Renal cortical epithelial cell (primary cell): ENCODE measurements at places on chromosomes 5 and 9. TPM values are rescaled to one million over a fixed set of nuclear protein-coding genes. Genes with fewer than 3 reads are reported as not detected.

SLC6A18 gene
- not detected in 2 replicates for total RNA-seq

IL4 gene
- total RNA-seq, result not detected in 2 replicates

CDHR2 gene
- total RNA-seq, result not detected in 2 replicates

BICD2 gene
- 50.5 and 70.7 TPM in 2 replicates for total RNA-seq

SLC2A8 gene
- total RNA-seq, result 16.3 and 18.6 TPM in 2 replicates

PCDHGC5 gene
- 0.17 and 0.80 TPM in 2 replicates for total RNA-seq

PDCD1LG2 gene
- total RNA-seq, result 1.9 and 6.1 TPM in 2 replicates

SUSD3 gene
- total RNA-seq, result 5.1 and 6.9 TPM in 2 replicates

PCA3 gene
- total RNA-seq, result 0.05 TPM in 1 of 2 replicates, not detected in the other

SHB gene
- 36.6 and 37.3 TPM in 2 replicates for total RNA-seq

LIX1 gene
- total RNA-seq, result 0.17 and 1.2 TPM in 2 replicates

GCNT4 gene
- 5.5 and 11.6 TPM in 2 replicates for total RNA-seq

CLIC3 gene
- total RNA-seq, result 0.85 and 1.9 TPM in 2 replicates

GRCh38 chr5:152547202-152547601 is 142.1 kb upstream of the NMUR2 start:
- DNase-seq, result no peak

GRCh38 chr9:98929895-98930341 is 13.8 kb upstream of the COL15A1 start:
- DNase-seq, result no peak

DNA sequence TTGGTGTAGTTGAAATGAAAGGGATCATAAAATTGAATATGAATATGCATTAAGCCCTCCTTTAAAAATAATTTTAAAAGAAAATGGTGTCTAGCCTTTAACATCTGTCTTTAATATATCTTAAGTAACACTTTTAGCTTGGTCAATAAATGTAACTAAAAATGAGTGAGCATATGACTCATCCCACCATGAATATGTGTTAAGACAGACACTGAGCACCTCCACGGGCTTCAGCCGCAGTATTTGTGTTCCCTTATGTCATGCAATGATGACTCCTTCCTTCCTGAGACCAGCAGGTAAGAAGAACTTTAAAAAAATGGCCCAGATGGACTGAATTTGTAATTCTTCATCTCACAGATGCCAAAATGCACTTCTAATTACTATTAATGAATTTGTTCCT is 563.2 kb downstream of the NR2F1-AS1 start:
- peak; percentile 23 for DNase-seq

DNA sequence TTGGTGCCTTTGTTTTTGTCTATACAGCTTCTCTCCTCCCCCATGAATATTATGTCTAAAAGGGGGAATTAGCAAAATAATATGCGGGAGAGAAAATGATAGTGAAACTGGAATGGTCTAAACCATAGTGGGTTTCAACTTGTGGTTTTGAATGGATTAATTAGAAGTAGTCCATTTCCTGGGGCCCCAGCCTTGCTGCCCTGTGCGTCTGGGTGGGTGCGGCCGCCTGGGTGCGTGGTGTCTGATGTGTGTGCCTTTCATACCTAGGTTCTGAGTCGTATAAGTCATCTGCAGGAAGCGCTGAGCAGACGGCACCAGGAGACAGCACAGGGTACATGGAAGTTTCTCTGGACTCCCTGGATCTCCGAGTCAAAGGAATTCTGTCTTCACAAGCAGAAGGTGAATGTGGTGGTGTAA is 120.0 kb upstream of the CACNA1B start:
- peak; percentile 63 for DNase-seq

- no peak for DNase-seq
Observed at GRCh38 chr5:174799121-174799520, 74.7 kb downstream of the MSX2 start.

- no peak for DNase-seq
Observed at GRCh38 chr5:151497391-151498002, 50.1 kb downstream of the SLC36A1 start.

DNA sequence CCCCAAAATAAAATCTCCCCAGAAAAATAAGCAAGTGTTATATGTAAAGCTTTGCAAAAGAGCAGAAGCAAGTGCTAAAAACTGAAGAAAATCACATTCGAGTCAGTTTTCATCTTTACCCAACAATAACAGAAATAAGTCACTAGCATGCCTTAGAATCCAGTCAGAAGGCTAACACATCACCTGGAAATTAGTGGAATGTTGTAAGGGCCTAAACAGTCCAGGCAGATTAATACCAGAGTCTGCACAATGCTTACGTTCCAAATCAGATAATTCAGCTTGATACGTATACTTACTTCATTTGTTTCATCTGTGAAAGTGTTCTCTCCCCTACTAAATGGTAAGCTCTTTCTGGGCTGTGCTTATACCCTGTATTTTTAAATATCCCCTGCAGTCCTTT is 42.7 kb downstream of the SUSD1 start:
- peak; percentile 49 for DNase-seq

DNA sequence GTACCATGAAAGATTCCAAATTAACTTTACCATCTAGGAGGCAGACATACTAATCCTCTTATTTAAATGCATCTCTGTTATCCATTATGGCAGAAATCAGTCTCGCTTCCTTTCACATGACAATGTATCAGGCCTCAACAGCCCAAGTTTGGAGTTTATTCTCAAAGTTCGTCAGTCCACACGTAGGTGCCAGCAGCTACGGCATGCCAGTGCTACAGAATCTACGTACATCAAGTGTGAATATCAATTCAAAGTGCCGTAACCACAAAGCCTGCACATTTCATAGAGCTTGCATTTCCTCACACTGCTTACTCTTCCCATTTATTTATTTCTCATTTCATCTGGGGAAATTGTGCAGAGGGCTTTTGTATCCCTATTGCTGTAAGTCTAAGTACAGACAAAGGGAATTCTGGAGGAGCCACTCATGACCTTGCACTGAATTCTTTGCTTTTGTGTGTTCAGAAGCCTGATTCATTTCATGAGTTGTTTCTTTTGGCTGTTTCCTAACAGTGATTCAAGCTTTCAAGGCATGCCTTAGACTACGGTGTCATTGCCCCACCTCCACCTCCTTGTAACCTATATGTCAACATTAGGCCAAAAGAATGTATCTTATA is 10.0 kb downstream of the ENC1 start:
- DNase-seq, result peak; percentile 88

DNA sequence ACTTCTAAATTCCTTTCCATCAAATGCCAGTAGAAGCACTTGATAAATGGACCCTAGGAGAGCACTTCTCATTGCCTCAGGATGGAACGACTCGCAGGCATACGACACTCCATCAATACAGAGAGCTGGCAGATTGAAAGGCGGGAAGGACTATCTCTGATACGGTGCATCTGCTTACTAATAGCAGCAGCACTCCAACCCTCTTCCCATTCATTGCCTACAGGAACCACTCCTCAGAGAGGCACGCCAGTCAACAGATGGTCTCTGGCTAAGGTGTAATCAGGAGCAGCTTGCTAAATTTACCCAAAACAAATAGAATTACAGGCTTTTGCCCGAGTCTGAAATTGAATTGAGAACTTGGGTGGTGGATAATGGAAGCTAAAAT is 168.1 kb downstream of the EFNA5 start:
- DNase-seq, result no peak

GRCh38 chr5:134647750-134648424 is 698 bp upstream of the SEC24A start:
- DNase-seq, result peak; percentile 90

GRCh38 chr9:130385257-130385656 is 59.5 kb upstream of the ASS1 start:
- DNase-seq, result no peak

DNA sequence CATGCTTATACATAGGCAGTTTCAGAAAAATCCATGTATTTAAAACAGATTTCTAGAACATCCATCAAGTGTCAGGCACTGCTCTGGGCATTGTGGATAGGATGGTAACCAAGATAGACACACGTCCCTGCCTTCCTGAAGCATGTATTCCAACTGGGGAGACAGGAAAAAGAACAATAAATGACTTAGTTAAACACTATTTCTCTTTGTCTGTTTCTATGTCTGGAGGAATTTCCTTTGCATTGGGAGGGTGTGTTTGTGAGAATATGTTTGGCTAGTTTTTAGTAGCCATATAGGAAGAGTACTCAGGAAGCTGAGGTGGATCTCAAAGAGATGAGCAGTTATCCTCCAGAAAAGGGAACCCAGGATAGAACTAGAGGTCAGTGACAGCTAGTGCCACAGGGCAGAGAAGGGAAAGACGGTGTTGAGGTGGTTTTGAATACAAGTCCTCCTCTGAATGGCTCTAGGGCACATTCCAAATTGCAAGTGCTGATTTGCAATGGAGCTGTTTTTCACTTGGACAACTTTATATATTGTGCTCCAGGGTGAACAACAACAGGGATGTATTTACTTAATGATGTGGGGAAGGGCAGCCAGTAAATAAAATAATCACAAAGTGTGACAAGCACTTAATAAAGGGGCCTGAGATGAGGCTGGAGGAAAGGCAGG is 144.7 kb upstream of the SHB start:
- no peak for DNase-seq

DNA sequence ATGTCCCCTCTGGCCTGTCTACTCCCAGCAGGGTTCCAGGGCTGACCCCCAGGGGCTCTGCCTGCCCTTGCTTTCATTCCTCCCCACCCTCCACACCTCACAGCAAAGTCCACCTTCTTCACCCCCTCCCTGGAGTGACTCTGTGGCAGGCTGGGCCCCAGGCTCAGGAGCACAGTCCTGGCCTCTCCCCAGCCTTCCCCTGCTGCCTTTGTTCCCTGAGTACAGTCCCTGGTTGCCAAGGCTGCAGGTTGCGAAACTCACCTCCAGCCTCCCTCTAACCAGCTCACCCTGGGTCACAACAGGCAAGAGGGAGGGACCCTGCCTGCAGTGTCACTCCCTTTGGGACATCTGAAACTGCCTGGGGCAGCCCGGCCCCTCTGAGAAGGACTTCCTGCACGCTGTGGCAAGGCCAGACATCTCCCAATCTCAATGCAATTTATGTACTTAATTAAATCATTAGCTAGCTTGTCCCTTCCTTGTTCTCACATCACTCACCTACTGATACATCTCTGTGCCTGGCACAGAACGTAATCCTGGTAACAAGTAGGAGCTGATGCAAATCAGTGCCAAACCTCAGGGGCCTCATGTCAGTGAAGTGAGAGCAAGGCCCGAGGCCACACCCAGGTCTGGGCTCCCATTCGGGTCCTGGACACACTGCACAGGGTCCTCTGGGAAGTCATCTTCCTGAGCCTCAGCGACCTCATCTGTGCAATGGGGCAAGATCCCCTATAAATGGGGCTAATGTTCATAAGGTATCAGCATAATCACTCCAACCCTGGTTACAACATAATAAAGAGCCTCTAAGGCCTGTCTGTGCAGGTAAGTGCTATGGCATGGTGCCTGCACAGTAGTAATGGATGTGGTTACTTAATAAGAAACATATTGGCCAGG is 27.3 kb upstream of the TRIM14 start:
- peak; percentile 85 for DNase-seq

GRCh38 chr5:135047347-135047695 is 13.3 kb upstream of the PITX1 start:
- no peak for DNase-seq

GRCh38 chr5:146450002-146450401 is 2.9 kb downstream of the TCERG1 start:
- no peak for DNase-seq

- no peak for DNase-seq
Observed at GRCh38 chr5:114716955-114717354, 355.1 kb downstream of the KCNN2 start.

- DNase-seq, result no peak
Observed at GRCh38 chr5:35668319-35668718, 50.7 kb downstream of the SPEF2 start.

DNA sequence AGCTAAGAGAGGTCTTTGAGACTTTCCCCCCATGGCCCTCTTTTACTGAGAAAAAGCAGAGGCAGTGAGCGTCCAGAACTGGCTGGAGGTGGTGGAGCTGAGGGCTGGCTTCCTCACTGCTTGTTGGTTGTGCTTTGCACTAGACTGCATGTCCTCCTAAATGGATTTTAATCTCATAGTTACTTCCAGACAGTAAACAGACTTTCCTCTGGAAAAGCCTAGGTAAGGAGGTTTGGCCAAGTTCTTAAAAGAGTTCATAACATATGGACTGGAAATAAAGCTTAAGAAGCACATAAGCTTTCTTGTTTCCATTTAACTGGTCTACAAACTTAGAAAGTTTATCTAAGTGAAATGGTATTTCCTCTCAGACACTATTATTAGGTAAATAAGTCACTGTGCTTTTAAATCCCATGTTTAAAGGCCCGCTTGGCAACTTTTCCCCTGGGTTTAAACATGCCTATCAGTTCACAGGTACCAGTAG is 2.0 kb downstream of the ASPN start:
- peak; percentile 33 for DNase-seq

DNA sequence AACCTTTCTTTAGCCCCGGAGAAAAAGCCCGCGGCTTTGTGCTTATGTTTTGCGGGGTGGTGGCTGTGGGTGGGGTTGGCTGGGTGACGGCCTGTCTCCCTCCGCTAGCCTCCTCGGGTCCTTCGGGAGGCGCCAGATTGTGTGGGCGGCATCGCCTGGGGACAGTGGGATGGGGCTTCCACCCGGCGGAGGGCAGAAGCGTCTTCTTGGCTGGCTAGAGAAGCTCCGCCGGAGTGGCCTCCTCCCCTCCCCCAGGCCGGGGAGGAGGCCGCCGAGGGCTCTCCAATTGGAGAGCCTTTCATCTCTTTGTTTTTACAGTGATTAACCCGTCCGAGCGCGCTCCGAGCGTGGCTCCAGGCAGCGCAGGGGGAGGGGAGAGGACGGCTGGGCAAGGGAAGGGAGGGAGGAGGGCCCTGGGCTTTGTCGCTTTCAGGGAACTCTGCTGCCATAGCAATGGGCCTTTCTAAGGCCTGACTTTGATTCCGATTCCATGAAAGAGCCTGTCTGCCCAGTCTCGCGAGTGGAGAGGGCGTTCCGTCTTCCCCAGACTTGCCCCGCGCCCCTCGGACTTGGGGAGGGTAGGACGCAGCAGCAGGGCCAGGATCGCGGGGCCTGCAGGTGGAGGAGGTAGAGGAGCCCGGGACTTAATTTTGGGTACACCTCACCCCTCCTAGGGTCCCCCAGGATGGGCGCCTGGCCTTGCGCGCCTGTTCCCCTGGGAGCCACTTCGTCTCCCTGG is 36.7 kb upstream of the TIFAB start:
- DNase-seq, result peak; percentile 9
